ENCODE measurements at places on chromosomes 12 and 14.

- DNase-seq = no peak
Measured at GRCh38 chr12:76623931-76624330, 64.4 kb upstream of the OSBPL8 start.

DNA sequence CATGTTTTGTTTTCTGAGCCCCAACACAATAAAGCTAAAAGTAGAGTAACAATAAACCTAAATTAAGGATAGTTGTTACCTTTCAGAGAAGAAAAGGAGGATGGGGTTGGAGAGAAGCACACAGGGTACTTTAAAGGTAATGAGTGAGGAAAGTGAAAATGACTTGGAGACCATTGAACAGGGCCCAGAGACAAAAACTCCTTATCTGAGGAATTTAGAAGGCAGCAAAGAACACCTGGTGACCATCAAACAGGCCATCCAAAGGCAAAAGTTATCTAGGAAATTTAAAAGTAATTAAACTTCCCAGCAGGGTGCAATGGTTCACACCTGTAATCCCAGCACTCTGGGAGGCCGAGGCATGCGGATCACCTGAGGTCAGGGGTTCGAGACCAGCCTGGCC, 39.0 kb upstream of the CEP83 start:
- no peak for DNase-seq

DNA sequence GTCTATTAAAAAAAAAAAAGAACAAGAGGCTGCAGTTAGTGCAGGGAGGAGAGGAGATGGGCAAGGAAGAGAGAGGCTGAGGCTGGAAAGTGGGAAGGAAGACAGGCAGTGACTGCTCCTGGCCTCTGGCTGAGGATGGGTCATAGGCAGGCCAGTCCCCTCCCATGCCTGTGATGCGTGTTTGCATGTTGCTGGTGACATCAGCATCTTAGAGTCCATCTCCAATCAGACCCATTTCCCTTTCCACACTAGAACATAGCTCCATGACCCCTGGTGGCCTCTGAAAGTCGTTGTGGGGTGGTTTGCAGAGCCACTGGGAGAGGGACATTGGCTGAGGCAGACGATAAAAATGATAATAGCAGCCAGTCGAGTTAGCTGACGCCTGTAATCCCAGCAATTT, 132.9 kb downstream of the PTPN11 start:
- DNase-seq = no peak

DNA sequence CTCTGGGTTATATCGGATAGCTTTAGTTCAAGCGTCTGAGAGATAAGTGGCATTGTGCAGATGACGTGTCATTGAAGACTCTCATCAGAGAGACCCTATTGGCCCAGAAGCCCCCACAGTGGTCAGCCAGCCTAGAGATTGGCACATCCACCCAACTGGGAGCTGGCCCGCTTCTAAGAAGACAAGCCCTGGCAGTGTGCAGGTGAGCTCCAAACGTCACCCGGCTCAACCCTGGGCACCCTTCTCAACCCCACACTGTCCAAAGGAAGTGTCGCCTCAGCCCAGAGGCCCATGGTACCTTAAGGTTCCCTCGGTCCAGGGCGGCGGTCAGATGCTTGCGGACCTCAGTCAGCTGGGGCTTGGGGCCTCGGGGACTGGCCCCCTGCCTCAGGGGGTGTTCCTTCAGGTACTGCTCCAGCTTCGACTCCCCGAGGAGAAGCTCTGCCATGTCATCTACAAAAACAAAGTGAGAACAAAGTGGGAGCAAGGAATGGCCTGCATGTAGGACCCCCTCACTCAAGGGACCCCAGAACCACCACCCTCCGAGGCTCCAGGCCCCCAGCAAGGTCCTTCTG, 30.3 kb downstream of the TTC7B start:
- DNase-seq = no peak

- no peak for DNase-seq
Measured at GRCh38 chr14:68191567-68192321, 372.2 kb downstream of the RAD51B start.

- DNase-seq = no peak
Measured at GRCh38 chr12:21169878-21170472, 39.0 kb downstream of the SLCO1B1 start.

- no peak for DNase-seq
Measured at GRCh38 chr12:16294376-16294956, 17.0 kb upstream of the SLC15A5 start.

DNA sequence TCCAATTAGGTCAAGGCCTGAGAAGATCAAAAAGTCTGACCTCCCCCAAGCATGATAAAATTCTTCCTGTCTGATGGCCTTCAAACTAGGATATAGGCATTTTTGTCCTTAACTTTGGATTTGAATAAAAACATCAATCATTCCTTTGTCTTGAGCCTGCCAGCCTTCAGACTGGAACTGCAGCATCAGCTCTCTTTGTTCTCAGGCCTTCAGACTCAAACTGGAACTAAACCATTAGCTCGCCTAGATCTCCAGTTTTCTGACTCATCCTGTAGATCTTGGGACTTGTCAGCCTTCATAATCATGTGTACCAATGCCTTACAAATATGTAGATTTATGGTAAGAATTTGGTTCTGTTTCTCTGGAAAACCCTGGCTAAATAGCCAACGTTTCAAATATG, 721.7 kb downstream of the GALC start:
- DNase-seq = no peak

GRCh38 chr12:25404955-25405354, 148.1 kb downstream of the LMNTD1 start:
- DNase-seq = no peak

DNA sequence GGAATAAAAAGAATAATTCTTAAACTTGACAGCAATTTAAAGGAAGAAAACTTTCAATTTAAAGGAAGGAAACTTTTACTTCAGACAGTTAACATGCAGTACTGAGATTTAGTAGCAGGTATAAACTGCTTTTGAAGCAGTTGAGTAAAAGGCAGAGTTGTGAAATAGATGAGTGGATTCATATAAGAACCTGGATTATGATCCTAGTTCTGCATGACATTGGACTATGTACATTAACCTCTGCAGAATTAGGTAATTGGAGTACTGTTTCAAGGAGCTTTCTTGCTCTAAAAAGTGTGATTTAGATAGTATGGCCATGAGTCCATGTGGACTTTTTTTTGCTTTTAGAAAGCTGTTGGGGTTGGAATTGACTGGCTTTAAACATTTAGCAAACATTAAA, 29.7 kb downstream of the ATP2A2 start:
- DNase-seq = no peak

GRCh38 chr14:69716478-69717187, 50.3 kb upstream of the SRSF5 start:
- DNase-seq = peak; percentile 40

DNA sequence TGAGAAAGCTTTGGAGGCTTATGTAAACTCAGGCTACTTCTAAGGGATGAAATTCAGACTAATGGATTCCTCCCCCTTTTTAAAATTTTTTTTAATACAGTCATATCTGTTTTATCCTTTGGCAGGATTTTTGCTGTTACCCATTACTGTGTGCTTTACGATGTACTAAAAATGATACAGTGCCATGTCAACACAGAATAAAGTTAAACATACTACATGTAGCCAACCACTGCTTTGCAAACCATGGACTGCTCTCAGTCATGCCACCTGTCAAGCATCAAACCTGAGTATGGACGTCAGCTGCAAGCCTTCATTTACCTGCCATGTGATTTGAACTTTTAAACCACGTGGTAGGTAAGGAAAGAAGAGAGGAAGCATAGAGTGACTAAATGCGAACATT, 325.8 kb downstream of the FUT8 start:
- no peak for DNase-seq

- DNase-seq = no peak
Measured at GRCh38 chr12:108699955-108700563, 31.3 kb downstream of the CORO1C start.

DNA sequence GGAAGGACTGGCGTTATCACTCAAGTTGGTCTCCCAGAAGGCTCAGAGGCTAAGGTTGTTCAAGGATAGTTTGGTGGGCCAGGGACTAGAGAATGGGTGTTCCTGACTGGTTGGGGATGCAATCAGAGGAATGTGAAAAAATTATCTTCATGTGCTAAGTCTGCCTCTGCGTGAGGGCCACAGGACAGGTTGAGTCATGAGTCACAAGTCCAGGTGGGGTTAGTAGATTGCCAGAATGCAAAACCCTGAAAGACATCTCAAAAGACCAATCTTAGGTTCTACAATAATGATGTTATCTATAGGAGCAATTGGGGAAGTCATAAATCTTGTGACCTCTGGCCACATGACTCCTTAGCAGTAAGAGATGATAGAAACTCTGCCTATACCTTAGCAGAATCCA, 220.1 kb upstream of the EEA1 start:
- no peak for DNase-seq

- DNase-seq = no peak
Measured at GRCh38 chr14:99571303-99571986, 32.6 kb downstream of the CCDC85C start.

- DNase-seq = no peak
Measured at GRCh38 chr12:34400411-34400881, 378.1 kb downstream of the ALG10 start.

DNA sequence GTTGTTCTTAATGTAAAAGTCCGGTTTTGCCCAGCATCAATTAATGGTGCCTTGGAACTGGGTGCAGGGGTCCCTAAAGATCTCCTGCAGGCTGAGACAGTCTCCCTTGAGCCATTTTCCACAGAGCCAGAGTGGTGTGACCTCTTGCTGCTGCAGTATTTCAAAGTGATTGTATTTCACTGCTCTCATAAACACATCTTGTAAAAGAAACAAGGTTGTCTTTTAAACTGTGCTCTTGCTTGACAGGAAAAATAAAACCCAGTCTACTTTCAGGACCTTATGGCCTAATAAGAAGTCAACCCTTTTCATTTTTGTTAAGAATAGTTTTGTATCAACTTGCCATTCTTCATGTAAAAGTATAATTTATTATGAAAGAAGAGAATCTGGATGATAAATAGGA, 44.7 kb downstream of the TMEM117 start:
- no peak for DNase-seq

DNA sequence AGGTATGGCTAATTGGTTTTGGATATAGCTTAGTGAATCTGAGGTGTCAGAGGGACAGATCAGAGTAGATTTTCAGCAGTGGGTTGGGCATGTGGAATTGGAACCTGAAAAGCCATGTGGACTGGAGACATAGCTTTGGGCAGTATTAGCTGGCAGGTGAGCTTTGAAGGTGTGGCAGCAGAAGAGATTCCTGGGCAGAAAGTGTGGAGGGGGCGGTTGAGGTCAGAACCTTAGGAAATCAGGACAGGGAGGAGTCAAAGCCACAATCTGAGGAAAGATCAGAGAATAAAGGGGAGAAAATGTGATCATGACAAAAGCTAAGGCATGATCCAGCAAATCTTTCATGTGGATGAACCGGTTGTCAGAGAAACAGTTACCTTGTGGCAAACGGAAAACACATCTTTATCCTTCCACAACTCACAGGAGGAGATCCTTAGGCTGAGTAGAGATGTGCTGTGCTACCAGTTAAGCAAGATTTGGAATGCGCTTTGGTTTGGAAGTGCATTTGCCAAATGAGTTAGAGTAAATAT, 56.4 kb downstream of the PTGER2 start:
- DNase-seq = no peak

GRCh38 chr12:107656302-107656701, 29.3 kb upstream of the PWP1 start:
- DNase-seq = no peak

DNA sequence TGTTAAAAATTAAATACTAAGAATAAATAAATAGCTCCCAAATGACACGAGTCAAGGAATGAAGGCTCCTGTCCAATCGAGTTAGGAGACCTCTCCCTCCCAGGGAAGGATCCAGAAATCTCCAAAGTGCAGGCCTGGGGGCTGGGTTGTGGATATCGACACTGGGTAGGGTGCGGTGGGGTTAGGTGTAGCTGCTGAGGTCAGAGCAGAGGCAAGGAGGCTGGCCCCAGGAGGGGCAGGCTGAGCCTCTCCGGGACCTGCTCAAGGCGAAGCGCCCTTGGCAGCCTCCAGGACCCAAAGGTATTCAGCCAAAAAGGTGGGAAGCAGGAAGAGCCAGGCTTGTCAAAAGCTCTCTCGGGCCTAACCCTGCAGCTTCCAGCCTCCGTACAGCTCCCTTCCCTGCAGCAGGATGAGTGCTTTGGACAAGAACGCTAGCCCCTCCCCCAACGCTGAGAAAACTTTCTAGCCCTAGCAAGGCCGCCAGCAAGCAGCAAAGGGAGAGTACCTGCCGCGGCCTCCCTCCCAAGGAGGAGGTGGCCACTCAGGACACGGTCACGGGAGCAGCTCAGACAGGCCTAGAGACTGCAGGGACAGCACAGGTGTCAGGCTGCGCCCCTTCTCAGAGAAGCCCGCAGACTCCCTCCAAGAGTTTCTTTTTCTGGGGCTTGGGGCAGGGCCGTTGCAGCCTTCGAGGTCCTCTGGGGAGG, 3.7 kb upstream of the PNMA1 start:
- no peak for DNase-seq

- DNase-seq = no peak
Measured at GRCh38 chr12:131831635-131832041, 3.4 kb downstream of the MMP17 start.

- DNase-seq = no peak
Measured at GRCh38 chr12:94763462-94763861, 113.1 kb upstream of the TMCC3 start.

DNA sequence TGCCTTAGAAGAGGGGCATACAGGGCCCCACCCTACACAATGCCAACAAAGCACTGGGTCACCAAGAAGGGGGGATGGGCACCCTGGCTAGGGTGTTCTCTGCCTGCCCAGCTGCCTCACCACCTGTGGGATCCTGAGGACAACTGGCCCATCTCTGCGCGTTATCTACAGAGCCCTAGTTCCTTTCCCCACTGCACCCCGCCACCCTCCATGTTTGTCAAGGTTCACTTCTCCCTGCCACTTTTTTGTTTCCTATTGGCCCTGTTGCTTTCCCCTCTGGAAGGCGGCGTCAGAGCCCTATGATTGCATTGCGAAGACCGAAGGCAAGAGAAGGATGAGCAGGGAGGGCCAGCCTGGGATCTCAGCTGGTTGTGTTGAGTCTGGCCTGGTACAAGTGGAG, 1.6 kb downstream of the SLC48A1 start:
- no peak for DNase-seq

GRCh38 chr14:96583569-96584041, 81.4 kb downstream of the PAPOLA start:
- no peak for DNase-seq

DNA sequence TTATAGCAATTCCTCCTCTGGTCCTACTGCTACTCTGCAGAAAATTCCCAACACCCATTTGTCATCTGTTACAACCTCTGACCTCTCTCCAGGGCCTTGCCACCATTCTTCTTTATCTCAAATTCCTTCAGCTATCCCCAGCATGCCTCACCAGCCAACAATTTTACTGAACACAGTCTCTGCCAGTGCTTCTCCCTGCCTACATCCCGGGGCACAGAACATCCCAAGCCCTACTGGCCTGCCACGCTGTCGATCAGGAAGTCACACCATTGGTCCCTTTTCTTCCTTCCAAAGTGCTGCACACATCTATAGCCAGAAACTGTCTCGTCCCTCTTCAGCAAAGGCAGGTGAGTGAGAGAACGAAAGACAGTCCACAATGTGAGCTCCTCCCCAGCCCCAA, 122.1 kb downstream of the TTLL5 start:
- no peak for DNase-seq
